Ovary (tissue), 10 donors: ENCODE measurements at places on chromosomes 7 and 10. TPM values are rescaled to one million over a fixed set of nuclear protein-coding genes. Genes with fewer than 3 reads are reported as not detected.

DNA sequence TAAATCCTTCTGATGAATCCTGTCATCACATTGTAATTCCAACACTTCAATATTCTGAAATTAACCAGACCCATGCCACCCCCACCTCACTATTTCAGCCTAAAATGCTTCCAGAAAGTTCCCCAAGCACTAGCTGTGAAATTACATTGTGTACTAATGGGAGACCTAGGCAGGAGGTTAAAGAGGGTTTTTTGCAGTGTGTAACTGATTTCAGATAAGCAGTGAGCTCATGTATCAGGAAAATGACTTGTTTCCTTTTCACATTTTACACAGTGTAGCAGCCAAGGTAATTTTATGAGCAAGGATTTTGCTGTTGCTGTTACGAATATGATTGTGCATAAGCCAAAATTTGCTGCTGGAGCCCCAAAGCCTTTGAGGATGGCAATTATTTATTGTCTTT lies 129.0 kb downstream of the INHBA start:
- no peak for DNase-seq
- H3K27me3 ChIP-seq: no peaks in the 10 kb centered on the region
- no peaks in the 10 kb centered on the region for H3K36me3 ChIP-seq
- H3K4me1 ChIP-seq: no peaks in the 10 kb centered on the region

DNA sequence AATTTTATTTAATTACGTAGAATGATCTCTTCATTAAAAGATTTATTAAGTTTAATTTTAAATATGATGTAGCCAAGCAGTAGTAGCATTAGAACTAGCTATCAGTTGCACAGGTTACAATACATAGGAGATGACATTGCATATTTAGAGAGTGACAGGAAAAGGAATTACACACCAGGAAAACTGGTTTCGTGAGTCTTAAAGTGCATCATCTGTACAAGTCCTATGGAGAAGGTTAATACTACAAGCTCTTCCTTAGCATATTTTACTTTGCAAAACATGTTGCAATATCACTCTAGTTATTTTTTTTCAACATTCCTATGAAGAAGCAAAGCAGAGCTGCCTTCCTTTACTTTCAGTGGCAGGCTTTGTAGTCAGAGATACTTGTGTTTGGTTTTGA lies 20.2 kb upstream of the SEM1 start:
- no peak overlapping the region for H3K4me3 ChIP-seq
- no peak for DNase-seq
- H3K4me1 ChIP-seq: no peaks in the 10 kb centered on the region

DNA sequence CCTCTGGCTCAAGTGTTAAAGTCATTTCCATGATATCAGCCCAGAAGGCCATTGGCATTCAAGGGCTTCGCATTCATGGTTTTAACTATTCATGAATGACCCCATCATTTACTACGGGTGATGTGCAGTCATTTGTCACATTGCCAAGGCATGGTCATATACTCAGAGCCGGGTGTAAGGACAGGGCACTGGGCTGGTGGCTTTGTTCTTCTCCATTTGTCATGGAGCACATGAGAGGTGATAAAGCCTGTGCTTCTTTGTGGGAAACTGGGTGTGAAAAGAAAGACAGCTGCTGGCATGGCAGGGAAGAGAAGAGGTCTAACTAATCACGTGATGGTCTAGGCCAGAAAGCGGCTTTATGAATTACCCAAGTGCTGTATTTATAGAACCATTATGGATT lies 132.2 kb upstream of the PLXNA4 start:
- H3K4me3 ChIP-seq: no peak overlapping the region
- no peaks in the 10 kb centered on the region for H3K36me3 ChIP-seq
- H3K4me1 ChIP-seq: no peaks in the 10 kb centered on the region
- H3K27me3 ChIP-seq: no peaks in the 10 kb centered on the region

DNA sequence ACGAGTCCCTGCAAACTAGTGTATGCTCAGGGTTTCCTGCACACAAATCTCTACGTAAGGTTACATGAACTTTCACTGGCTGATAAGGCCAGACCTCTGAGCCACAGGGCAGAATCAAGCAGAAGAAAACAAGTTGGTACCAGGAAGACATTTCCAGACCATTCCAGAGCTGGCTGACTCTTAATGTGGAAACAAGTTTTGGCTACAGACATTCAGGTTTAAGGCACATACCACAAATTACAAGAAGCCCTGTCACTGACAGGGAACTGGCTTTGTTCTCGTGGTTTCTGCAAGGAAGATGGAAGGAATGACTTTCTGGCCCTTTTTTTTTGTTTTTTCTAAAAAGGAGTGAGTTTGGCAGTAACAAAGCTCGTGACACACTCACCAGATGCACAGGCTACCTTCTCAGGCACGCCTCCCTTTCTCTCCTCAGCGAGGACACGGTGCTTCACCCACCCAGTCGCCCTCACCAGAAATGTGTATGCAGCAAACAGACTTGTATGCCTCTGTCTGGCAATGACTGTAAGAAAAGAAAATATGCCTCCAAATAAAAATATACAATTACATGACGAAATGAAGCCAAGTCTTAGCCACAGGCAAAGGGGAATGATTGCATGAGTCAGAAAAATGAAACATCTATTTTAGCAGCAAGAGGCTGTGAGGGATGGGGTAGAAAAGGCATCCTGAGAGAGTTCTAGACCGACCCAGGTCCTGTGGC lies 22.6 kb downstream of the PLAC9 start:
- peak overlapping the region; percentile 41 for H3K27ac ChIP-seq
- H3K27me3 ChIP-seq: no peaks in the 10 kb centered on the region
- H3K36me3 ChIP-seq: no peaks in the 10 kb centered on the region
- peaks cover 11% of the 10 kb centered on the region for H3K4me1 ChIP-seq
- H3K4me3 ChIP-seq: no peak overlapping the region

- DNase-seq: no peak
- H3K36me3 ChIP-seq: no peaks in the 10 kb centered on the region
- no peaks in the 10 kb centered on the region for H3K4me1 ChIP-seq
- H3K27ac ChIP-seq: no peak overlapping the region
- no peaks in the 10 kb centered on the region for H3K27me3 ChIP-seq
- no peak overlapping the region for H3K4me3 ChIP-seq
Observed at GRCh38 chr7:133344275-133344674, 91.4 kb downstream of the EXOC4 start.

DNA sequence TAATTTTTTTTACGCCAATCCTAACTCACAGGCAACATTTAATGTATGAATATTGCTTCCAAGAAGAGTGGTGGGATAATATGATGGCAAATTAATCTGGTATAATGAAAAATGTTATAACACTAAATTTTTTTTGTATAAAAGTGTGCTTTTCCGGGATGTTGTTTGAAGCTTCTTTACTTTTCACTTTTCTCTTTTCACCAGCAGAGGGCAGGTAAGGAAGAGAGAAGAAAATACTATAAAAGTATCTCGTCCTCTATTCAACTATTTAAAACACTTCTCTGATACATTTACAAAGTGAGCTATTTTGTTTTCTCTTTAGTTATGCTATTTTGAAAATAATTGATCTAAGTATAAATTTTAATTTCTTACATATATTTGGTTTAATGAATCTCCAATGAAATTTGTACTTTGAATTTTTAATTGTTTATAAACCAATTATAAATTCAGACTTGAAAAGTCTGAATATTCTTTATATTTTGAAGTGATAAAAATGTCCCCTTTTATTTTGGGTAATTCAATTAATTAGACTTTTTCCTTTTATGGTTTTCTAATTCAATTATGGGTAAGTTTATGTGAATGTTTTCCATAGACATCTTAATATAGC lies 20.7 kb upstream of the CFTR start:
- H3K4me1 ChIP-seq: no peaks in the 10 kb centered on the region
- H3K4me3 ChIP-seq: no peak overlapping the region
- no peak for DNase-seq
- H3K27ac ChIP-seq: no peak overlapping the region
- H3K36me3 ChIP-seq: no peaks in the 10 kb centered on the region

GRCh38 chr10:127887541-127888415 lies 5.0 kb downstream of the CLRN3 start:
- H3K4me1 ChIP-seq: peaks cover 2% of the 10 kb centered on the region
- no peaks in the 10 kb centered on the region for H3K27me3 ChIP-seq
- no peaks in the 10 kb centered on the region for H3K36me3 ChIP-seq
- H3K27ac ChIP-seq: no peak overlapping the region
- no peak for DNase-seq
- no peak overlapping the region for H3K4me3 ChIP-seq

GRCh38 chr7:128911423-128912031 lies 1.0 kb upstream of the KCP start:
- H3K4me3 ChIP-seq: no peak overlapping the region
- H3K27ac ChIP-seq: no peak overlapping the region
- no peaks in the 10 kb centered on the region for H3K4me1 ChIP-seq
- H3K27me3 ChIP-seq: no peaks in the 10 kb centered on the region

GRCh38 chr10:133458710-133459453 lies 5.1 kb downstream of the SCART1 start:
- H3K27me3 ChIP-seq: no peaks in the 10 kb centered on the region
- H3K4me3 ChIP-seq: no peak overlapping the region

- peak; percentile 40 for DNase-seq
- no peaks in the 10 kb centered on the region for H3K27me3 ChIP-seq
- H3K4me1 ChIP-seq: peaks cover 4% of the 10 kb centered on the region
- peak overlapping the region; percentile 95 for H3K4me3 ChIP-seq
- no peaks in the 10 kb centered on the region for H3K36me3 ChIP-seq
Observed at GRCh38 chr7:148883266-148884048, 634 bp downstream of the EZH2 start.

- no peak for DNase-seq
- H3K27ac ChIP-seq: no peak overlapping the region
- no peaks in the 10 kb centered on the region for H3K36me3 ChIP-seq
- no peak overlapping the region for H3K4me3 ChIP-seq
- no peaks in the 10 kb centered on the region for H3K27me3 ChIP-seq
Observed at GRCh38 chr10:116113721-116114501, 159.1 kb downstream of the GFRA1 start.

- no peaks in the 10 kb centered on the region for H3K27me3 ChIP-seq
- no peak for DNase-seq
- no peak overlapping the region for H3K27ac ChIP-seq
- no peaks in the 10 kb centered on the region for H3K4me1 ChIP-seq
- no peaks in the 10 kb centered on the region for H3K36me3 ChIP-seq
Observed at GRCh38 chr10:62348029-62348428, 26.1 kb upstream of the ZNF365 start.

GRCh38 chr10:82245906-82246560 lies 371.0 kb downstream of the NRG3 start:
- no peak for DNase-seq
- no peak overlapping the region for H3K4me3 ChIP-seq
- no peaks in the 10 kb centered on the region for H3K36me3 ChIP-seq
- no peaks in the 10 kb centered on the region for H3K4me1 ChIP-seq

- no peak overlapping the region for H3K27ac ChIP-seq
- peaks cover 4% of the 10 kb centered on the region for H3K4me1 ChIP-seq
- H3K36me3 ChIP-seq: no peaks in the 10 kb centered on the region
- no peak overlapping the region for H3K4me3 ChIP-seq
Observed at GRCh38 chr10:87707254-87707653, 47.6 kb downstream of the PAPSS2 start.

DNA sequence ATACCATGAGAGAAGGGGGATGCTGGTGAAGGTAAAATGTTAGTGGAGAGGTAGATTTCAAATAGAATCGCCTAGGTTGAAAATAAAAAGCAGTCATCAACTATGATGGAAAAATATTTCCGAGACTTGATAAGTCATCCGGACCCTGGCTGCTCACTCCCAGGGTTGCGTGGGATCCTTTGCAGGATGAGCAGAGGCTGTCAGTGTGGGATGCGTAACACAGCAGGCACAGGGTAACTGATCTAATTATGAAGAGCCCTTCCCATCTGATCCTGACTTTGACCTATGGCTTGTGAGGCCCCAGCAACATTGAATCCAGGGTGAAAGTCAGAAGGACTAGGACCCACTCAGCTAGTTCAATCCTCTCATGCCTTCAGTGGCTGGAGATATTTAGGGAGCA lies 236.9 kb downstream of the DPP6 start:
- H3K4me3 ChIP-seq: no peak overlapping the region
- H3K27ac ChIP-seq: no peak overlapping the region
- H3K4me1 ChIP-seq: no peaks in the 10 kb centered on the region
- no peaks in the 10 kb centered on the region for H3K27me3 ChIP-seq
- H3K36me3 ChIP-seq: no peaks in the 10 kb centered on the region
- no peak for DNase-seq

DNA sequence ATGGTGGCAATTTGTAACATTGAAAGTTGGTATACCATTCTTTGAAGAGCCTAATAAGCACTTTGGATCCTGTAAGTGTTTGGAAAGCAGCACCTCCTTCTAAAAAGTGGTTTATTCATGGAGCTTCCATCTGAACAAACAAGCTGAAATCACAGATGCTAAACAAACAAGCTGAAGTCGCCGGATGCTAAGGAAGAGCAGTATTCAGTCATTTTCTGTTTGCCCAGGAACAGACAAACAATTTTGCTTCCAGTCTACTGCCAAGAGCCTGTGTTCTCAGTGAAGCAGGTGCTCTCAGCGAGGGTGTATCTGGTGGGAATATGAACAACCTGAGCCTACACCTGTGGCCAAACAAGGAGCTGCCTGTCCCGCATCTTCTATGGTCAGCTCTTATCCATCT lies 6.3 kb downstream of the COL28A1 start:
- H3K36me3 ChIP-seq: no peaks in the 10 kb centered on the region
- no peak for DNase-seq
- H3K27ac ChIP-seq: no peak overlapping the region
- H3K4me1 ChIP-seq: no peaks in the 10 kb centered on the region
- no peaks in the 10 kb centered on the region for H3K27me3 ChIP-seq

DNA sequence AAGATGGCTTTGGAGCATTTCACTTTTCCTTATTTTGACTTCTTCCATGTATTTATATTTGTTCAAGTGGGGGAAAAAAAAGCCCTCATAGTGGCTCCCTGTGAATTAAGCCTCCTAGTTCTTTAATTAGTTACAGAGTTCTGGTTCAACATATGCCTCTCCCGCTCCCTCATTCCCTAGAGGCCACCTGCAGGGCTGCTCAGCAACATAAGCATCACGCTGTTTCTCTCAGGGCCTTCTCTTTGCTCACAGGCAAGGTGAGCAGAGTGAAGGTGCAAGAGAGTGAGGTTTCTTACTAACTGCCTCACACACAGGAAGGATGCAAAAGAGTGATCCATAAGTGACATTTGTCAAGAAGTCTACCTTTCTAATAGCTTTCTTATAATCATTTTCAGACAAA lies 196.7 kb downstream of the SEMA3E start:
- H3K4me3 ChIP-seq: no peak overlapping the region
- no peaks in the 10 kb centered on the region for H3K27me3 ChIP-seq
- no peaks in the 10 kb centered on the region for H3K4me1 ChIP-seq
- DNase-seq: no peak
- H3K27ac ChIP-seq: no peak overlapping the region
- H3K36me3 ChIP-seq: no peaks in the 10 kb centered on the region

ABCF2 gene
- total RNA-seq: 27.6 TPM

LIPF gene
- not detected for total RNA-seq

TAS2R38 gene
- total RNA-seq: not detected

AKR1D1 gene
- not detected for total RNA-seq
